ENCODE measurements at places on chromosomes 2 and 18.
A peak's percentile ranks its signal among the peaks of the same experiment; 100 is the strongest.

GRCh38 chr2:33616873-33617272 is 17.8 kb upstream of the FAM98A start:
- H3K36me3 ChIP-seq = no peaks in the 10 kb centered on the region
- H3K27me3 ChIP-seq = no peaks in the 10 kb centered on the region
- H3K4me1 ChIP-seq = peaks cover 3% of the 10 kb centered on the region
- DNase-seq = no peak

DNA sequence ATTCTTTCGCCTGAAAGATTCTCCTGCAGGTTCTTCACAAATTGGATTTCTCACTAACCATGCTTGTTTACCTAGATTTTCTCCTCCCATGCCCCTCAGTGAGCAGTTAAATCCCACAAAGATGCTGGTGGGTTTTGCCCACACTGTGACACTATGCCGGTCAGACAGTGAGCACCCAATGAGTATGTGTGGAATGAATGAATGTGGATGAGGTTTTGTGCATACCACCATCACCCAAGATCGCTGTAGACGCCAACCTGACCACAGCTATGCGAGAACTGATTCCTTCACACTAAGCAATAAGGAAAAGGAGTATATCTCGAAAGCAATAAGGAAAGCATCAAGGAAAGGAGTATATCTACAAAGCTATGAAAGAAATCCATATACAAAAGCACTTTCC is 116.7 kb downstream of the PID1 start:
- H3K4me3 ChIP-seq = no peak overlapping the region
- no peaks in the 10 kb centered on the region for H3K36me3 ChIP-seq

- H3K4me1 ChIP-seq = no peaks in the 10 kb centered on the region
- DNase-seq = no peak
- H3K27me3 ChIP-seq = no peaks in the 10 kb centered on the region
Observed at GRCh38 chr2:85790499-85791188, 36.9 kb downstream of the ATOH8 start.

DNA sequence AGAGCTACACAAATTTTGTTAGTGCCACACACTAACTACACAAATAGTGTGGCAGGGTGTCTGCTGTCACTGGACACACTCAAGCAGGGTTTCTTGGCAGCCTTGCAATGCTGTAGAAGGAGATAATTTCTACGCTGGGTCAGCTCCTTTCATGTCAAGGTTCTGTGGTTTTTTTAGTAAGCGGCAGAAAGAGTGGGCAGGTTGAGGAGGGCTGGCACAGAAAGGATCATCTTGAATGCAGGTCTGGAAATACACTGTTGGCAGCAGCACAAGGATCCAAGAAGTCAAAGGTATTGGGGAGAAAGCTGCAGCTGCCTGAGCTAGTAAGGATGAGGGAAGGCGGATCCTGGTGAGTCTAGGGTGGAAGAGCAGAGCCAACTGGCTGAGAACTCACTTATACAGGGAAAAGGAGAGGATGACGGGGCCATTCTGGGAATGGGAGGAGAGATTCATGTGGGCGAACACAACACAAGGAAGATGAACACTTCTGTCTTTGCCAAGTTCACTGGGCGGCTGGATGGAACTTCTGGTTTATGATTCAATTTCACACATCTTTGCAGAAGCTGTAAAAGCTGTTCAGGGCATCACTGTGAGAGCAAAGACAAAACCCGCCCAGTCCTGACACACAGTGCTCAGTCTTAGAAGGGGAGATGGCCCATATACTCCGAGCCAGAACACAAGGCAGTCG is 16.9 kb upstream of the CYRIA start:
- no peak overlapping the region for H3K27ac ChIP-seq
- no peak for DNase-seq
- no peaks in the 10 kb centered on the region for H3K27me3 ChIP-seq
- H3K4me1 ChIP-seq = no peaks in the 10 kb centered on the region
- H3K4me3 ChIP-seq = no peak overlapping the region

DNA sequence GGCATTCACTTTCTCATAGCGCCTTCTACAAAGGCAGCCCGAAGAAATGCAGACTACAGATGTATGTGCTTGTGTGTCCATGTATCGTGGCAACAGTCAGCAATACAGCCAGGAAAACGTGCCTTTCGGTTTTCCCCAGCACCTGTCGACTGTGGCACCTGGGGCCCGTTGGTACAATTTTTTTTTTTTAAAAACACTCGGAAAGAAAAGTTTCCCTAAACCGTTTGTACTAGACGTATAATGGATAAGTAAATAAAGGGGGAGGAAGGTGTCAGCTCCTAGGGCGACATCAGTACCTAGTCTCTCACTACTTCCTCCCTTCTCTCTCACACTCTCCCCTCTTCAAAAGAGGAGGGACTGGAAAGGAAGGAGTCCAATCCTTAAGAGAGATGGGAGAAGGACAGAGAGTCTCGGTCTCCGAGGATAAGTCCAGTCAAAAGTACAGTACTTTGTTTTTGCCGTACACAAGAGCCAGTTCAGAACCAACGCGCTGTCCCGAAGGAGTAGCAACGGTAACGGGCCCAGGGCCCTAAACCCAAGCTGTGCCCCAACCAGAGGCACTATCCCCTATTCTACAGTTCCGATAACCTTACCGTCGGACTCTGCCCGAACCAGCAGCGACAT is 759 bp downstream of the PPP4R3B start:
- H3K36me3 ChIP-seq = no peaks in the 10 kb centered on the region
- DNase-seq = peak; percentile 80
- H3K4me1 ChIP-seq = peaks cover 2% of the 10 kb centered on the region
- no peaks in the 10 kb centered on the region for H3K27me3 ChIP-seq
- H3K4me3 ChIP-seq = peak overlapping the region; percentile 97

DNA sequence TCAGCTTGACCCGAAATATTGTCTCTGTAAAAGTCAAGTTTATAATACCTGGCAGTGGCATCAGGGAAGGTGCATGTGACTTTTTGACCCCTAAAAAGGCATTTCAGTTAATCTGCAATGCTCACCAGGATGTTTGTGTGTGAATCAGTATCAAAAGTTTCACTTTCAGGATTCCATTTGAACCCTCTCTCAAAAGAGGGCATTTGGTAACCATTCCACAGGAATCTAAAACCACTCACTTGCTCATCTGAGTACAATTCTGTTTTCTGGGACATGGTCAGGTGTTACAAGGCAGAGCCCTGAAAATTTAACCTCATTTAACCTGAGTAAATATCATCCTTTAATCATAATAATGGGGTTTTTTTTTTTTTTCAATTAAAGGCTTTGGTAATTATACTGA is 77.9 kb upstream of the KLF7 start:
- no peaks in the 10 kb centered on the region for H3K27me3 ChIP-seq
- no peaks in the 10 kb centered on the region for H3K36me3 ChIP-seq
- no peak overlapping the region for H3K27ac ChIP-seq
- no peak overlapping the region for H3K4me3 ChIP-seq

DNA sequence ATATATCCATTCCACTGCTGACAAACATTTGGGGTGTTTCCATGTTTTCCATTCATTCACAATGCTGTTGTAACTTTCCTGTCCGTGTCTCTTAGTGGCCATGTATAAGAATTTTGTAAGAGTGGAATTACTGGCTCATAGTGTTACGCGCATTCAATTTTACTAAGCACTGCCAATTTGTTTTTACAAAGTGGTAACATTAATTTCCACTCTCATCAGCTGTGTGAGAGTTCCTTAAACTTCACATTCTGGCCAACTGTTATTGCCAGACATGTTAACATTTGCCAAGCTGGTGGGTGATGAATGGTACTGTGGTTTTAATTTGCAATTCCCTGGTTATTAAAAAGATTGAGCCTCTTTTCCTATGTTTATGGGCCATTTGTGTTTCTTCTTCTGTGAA is 134.2 kb downstream of the DTNB start:
- H3K4me1 ChIP-seq = no peaks in the 10 kb centered on the region
- H3K36me3 ChIP-seq = no peaks in the 10 kb centered on the region
- no peaks in the 10 kb centered on the region for H3K27me3 ChIP-seq
- no peak overlapping the region for H3K27ac ChIP-seq

Data from mesendoderm (in vitro differentiated cells).